Stimulated activated CD4-positive, alpha-beta T cell treated with anti-CD3 and anti-CD28 coated beads, TNF-alpha, amount 100 ng/mL, for 24 hours (primary cell): ENCODE measurements at places on chromosomes 12 and 14.

GRCh38 chr14:52391881-52392615, 77.9 kb downstream of the PTGER2 start:
- no peak for DNase-seq

GRCh38 chr12:76402259-76402658, 54.0 kb upstream of the BBS10 start:
- no peak for DNase-seq

DNA sequence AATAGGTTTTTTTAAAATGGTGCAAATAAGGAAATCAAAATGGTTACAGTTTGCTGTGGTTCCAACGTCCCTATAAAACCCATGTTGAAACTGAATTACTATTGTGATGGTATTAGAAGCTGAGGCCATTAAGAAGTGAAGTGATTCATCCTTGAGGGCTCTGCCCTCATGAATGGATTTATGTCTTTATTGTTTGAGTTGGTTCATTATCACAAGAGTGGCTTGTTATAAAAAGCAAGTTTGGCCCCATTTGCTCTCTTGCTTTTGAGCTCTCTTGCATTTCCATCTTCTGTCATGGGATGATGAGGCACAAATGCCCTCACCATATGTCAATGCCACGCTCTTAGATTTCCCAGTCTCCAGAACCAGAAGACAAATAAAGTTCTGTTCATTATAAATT, 62.3 kb downstream of the PRKD1 start:
- no peak for DNase-seq

- DNase-seq: no peak
Observed at GRCh38 chr12:102067574-102068258, 5.9 kb upstream of the WASHC3 start.

DNA sequence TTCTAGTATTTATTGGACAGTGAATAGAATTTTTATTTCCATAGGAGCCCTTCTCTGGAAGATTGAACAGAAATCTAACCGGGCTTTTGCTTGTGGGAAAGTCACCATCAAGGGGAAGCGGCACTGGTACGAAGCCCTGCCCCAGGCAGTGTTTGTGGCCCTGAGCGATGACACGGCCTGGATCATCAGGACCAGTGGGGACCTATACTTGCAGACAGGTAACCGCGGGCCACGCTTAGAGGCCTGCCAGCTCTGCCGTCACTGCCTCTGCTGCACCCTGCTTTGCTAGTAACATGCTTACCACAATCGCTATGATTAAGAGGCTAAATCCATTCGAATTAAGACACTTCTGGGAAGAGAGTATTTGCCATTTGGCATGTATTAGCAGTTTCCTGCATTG, 69.2 kb downstream of the ANKRD9 start:
- no peak for DNase-seq

GRCh38 chr12:71032933-71033332, 112.4 kb upstream of the PTPRR start:
- DNase-seq: no peak

DNA sequence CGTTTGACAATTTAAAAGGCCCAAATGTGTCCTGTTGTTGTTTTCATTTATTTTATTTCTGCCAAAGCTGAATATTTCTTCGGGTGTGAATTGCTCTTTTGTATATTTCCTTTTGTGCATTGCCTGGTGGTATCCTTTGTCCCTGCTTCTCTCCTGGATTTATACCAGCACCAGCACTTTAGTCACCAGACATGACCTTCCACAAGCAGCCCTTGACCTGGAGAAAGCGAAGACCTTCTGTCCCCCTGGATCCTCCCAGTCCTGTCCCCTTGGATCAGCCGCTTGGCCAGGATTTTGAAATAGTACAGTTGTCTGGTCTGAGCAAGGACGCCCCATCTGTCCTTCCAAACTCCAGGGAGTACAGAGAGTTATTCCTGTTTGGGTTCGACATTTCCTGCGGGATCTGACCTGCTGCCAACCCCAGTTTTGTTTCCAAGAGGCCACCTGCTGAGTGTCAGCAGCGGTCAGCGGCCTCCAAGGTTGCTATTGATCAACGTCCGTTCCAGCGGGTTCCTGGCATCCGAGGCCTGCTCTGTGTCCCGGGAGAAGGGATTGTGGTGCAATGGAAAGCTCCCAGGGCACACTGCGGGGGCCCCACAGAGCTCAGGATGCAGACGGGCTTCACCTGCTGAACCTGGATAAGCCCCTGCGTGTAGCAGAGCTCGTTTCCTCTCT, 45.1 kb upstream of the CHGA start:
- no peak for DNase-seq
